ENCODE measurements at places on chromosomes 6 and 20.

GRCh38 chr6:137840252-137840651 is 26.8 kb upstream of the TNFAIP3 start:
- no peak for DNase-seq

DNA sequence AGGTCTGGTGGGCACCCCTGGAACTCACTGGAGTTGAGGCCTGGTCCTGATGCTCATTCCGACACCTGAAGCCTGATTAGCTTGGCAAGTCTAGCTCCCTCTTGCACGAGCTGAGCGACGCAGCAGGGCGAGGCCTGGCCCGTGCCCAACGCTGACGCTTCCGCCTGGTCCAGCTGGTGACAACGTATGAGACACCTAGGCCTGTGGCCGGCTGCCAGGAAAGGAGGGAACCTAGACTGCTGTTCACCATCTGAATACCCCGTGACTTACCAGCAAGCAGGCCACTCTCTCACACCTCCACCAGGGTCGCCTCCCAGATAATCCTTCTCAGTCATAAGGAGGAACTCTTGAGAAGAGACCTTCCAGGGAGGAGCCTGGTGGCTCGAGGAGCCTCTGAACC is 24.5 kb downstream of the YTHDF1 start:
- no peak for DNase-seq

DNA sequence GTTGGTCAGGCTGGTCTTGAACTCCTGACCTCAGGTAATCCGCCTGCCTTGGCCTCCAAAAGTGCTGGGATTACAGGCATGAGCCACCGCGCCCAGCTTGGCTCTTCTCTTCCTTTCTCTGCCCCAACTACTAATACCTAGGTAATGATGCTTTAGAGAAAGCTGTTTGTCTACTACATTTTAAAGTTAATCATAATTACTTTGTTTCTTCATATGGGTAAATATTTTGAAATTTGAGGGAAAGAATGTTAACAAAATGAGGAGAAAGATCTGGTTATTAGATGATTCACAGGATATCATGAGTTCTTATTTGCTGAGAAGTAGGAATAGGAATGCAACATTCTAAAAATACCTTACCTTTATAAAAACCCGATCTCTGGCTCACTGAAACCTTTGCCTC is 18.4 kb upstream of the PTPRK start:
- DNase-seq = no peak

- DNase-seq = no peak
Measured at GRCh38 chr20:51727872-51728271, 40.3 kb downstream of the ATP9A start.

DNA sequence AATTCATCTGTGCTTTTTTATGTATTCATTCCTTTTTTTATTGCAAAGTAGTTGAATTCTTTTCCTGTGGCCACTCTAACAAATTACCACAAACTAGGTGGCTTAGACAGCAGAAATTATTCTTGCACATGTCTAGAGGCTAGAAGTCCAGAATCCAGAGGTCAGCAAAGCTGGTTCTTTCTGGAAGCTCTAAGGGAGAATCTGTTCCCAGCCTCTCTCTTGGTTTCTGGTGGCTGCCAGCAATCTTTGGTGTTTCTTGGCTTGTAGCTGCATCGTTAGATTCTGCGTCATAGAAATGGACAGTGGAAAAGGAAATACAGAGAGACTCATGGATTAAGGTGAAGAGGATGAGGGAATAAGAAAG is 39.3 kb downstream of the GSTA2 start:
- no peak for DNase-seq

GRCh38 chr6:56961151-56961550 is 6.2 kb downstream of the BEND6 start:
- DNase-seq = no peak

GRCh38 chr20:43191946-43192863 is 2.5 kb upstream of the PTPRT start:
- no peak for DNase-seq

DNA sequence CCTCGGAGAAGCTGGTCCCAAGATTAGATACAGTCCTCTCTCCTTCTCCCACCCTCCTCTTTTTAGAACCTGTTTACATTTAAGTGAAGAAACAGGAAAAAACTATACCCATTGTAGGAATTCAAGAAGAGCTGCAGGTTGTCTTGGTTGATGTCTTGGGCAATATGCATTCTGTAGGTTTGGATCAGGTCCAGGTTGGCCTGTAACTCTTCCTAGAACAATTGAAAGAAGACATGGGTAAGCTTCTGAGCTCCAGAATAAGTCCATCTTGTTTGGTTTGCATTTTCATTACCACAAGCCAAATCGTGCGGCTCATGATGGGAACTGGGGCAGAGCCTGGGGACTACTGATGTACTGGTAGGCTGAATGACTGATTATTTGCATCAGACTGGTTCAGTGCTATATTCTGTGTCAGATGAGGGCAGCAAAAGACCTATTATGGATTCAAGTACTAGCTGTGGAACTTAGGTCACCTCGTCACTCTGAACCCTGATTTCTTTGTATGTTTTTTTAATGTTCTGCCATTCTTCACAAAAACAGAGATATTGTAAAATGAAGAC is 20.3 kb upstream of the SLA2 start:
- DNase-seq = no peak

DNA sequence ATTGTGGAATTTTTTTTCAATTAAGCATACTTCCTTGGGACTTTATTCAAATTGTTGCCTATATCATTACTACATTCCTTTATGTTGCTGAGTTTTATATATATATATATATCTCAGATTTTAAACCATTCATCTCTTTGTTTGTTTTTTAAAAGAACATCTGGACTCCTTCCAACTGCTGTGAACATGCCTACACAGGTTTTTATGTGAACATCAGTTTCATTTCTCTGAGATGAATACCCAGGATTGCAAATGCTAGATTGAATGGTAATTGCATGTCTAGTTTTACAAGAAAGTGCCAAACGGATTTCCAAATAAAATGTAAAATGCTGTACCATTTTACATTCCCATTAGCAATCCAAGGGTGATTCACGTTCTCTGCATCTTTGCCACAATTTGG is 1289.3 kb downstream of the HACE1 start:
- no peak for DNase-seq

DNA sequence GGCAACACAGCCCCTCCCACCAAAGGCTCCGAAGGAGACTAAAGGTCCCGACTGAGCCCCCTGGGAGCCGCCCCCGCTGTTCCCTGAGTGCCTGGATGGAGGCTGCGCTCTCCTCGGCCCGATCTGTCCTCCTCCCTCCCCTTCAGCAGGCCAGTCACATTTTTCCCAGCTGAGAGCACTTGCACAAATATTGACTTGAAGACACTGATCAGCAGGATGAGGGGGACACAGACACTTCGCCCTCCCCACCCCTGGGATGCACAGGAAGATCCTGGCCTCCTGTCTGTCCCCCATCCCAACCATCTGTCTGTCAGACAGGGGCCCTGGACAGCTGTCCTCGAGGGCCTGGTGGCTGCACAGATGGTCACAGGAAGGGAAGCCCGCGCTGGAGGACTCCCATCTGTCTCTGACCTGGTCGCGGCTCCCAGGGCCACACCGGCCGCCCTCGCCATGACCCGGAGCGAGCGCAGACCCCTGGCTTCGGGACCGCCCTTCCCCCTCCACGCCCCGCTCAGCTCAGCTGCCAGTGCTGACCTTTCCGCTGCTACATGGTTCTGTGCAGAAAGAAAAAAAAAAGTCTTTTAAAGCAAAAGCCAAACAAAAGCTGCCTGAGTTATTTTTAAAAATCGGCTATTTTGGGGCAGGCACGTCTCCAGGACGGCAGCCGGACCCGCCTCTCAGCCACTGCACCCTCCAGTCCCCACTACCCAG is 11.1 kb downstream of the LAMA5 start:
- DNase-seq = no peak
